ENCODE measurements at places on chromosomes 12 and 14.

- no peak for DNase-seq
These were observed 180.4 kb upstream of the FKBP4 start for GRCh38 chr12:2614341-2614740.

DNA sequence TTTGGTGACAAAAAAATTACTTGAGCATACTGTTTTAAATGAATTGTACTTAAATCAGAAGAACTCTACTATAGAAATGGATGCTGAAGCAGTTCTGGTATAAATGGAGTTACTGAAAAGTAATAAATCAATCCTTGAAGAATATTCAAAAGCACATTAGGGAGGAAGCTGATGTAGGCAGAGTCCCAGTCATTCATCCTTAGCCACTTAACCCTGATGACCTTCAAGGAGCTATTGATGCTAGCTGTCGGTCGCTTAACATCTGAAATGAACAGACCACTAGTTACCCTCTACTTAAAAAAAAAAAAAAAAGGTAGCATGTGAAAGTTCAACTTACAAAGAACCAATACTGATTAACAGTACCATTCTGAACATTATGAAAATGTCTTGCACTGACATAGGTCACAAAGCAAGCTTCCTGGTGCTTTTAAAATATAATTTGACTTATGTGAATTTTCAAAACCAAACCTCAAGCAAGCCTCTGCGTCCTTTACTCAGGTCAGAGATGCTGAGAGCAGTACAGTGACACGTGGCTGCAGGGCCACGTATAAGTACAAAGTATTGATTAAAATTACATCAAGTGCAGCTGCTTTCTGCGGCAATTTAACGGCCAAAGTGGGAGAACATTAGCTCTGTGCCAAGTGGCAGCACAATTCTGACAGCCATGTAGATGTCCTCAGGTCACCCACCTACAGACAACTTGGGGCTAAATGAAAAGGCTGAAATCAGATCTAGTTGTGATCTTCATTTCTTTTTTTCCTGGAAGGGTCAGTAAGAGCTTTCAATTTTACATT, 18.1 kb downstream of the PPM1H start:
- DNase-seq: peak; percentile 77

- DNase-seq: no peak
These were observed 34.0 kb downstream of the KITLG start for GRCh38 chr12:88546226-88546625.

- no peak for DNase-seq
These were observed 198.5 kb downstream of the SLC25A21 start for GRCh38 chr14:36973806-36974442.

DNA sequence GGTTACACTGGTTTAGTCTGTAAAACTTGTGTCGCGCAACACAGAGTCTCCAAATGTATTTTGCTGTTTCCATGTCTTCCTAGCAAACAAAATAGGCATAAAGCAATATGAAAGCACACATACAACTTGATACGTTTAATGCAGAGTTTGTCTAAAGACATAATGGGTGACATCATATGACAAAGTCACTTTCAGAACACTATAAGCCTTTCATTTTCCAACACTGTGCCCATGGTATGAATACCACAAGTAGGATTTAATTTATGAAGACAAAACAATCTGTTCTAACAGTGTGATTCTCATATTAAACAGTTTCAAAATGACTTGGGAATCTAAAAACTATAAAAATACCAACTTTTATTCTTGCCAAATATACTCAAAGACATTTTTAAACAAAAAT, 58.4 kb downstream of the PTPN21 start:
- DNase-seq: no peak

DNA sequence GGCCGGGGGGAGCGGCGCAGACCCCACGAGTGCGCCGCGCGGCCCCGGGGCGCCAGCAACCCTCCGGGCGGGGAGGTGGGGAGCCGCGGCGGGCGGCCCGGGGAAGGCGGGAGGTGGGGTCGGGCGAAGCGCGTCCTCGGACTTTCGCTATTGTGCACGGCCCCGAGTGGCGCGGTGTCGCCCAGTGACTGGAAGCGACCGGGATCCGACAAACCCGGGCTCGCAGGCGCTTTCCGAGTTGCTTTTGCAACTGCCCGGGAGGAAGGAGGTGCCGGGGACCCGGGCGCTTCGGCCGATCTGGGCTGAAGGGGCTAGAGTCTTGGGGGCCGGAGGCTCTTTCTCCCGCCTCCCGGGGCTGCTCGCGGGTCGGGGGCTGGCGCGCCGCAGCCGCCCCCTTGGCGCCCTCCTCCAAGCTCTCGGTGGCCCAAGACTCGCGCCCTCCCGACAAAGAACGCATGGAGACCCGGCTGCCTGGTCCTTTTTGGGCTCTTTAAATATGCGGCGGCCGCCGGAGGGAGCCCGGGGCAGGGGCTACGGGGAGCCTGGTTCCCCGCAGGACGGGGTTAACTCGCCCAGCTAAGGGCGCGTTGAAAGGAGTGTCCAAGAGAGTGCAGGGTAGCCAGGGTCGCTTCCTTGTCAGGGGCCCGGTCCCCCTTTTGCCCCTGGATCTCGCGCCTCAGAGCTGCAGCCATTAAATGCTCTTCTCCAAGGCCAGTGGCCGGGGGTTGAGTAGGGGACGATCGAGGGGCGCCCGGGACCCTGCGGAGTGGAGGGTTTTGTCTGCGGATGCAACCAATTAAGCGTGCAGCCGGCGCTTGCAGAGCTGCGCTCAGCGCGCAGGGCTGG, 1.4 kb downstream of the HMGA2 start:
- DNase-seq: no peak

All from NCI-H1092 (cell line).